ENCODE measurements at places on chromosomes 7 and 10.

DNA sequence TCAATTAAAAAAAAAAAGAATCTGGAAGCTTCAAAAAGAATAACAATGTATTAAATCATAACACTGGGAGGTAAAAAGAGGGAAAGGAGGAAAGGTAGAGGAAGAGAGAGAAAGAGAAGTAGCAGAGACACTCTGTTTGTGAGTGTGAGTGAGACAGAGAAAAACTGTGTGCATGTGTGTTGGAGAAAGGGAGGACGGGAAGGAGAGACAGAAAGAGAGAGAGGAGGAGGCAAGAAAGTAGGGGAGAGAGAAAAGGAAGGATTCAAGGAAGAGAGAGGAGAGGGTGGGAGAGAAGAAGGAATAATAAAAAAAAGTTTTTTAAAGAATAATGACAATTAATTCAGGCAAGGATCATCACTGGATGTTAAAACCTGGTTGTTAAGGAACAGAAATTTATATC, 77.9 kb downstream of the RNLS start:
- DNase-seq = no peak

DNA sequence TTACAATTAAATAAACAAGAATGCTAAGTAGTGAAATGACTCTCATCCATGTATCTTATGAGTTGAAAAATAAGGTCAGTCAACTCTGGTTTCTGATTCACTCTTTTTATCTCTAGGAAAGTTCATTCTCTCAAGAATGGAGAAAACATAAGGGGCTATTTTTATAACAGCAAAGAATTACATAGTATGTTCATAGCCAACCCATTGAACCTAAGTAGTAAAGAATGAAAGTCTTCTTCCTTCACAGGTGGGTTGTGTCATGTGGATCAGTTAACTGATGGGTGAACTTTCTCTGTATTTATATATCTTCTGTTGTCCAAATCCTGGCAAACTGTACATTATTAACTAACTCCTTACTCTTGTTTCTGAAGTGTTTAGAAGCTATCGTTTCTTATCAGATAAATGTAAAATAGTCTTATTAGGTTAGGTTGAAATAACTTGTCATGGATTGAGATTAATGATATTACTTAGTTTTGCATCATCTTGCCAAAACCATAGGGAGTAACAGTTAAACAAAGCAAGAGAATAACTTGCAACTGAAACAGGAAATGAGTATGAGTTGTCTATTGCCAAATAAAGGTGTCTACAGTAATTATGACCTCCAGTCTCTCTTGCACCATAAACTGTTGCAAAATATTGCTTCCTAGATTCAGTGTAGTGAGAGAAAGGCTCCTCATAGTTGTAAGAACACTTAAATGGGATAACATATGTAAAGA, 86.8 kb downstream of the ANKRD7 start:
- no peak for DNase-seq

GRCh38 chr7:155560982-155561686, 14.8 kb upstream of the CNPY1 start:
- DNase-seq = no peak

- DNase-seq = peak; percentile 42
Measured at GRCh38 chr7:140475747-140476333, 3.5 kb downstream of the MKRN1 start.

DNA sequence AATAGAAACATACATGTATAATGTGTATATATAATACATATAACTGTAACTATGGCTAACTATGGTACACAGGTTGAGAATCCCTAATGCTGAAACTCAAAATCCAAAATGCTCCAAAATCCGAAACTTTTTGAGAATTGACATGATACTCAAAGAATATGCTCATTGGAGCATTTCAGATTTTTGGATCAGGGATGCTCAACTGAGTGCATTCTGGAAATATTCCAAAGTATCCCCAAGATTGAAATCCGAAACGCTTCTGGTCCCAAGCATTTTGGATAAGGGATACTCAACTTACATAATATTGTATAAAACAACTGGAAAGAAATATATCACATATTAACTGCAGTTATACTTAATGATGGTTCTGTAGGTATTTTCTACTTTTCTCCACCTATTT, 94.2 kb upstream of the ASAH2 start:
- DNase-seq = no peak

Data from LHCN-M2 (cell line).